ENCODE measurements at places on chromosomes 1 and 21.

DNA sequence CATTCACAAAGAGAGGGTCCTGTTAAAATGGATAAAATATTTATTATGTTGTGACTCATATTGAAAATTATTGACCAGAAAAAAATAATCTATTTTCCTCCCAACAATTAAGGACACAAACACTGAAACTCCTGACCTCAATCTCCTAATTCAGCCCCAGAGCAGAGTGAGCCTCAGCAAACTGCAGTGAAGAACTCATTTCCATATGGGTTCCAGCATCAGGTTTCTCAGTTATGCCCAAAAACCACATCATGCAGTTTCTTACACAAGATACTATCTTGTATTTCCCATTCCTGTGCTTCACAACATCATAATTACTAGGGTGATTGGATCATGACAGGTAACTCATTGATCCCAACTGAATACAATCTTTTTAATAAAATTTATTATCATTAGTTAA, 15.4 kb downstream of the PYHIN1 start:
- DNase-seq: no peak

- DNase-seq: no peak
Observed at GRCh38 chr1:170402476-170403311, 129.3 kb upstream of the GORAB start.

DNA sequence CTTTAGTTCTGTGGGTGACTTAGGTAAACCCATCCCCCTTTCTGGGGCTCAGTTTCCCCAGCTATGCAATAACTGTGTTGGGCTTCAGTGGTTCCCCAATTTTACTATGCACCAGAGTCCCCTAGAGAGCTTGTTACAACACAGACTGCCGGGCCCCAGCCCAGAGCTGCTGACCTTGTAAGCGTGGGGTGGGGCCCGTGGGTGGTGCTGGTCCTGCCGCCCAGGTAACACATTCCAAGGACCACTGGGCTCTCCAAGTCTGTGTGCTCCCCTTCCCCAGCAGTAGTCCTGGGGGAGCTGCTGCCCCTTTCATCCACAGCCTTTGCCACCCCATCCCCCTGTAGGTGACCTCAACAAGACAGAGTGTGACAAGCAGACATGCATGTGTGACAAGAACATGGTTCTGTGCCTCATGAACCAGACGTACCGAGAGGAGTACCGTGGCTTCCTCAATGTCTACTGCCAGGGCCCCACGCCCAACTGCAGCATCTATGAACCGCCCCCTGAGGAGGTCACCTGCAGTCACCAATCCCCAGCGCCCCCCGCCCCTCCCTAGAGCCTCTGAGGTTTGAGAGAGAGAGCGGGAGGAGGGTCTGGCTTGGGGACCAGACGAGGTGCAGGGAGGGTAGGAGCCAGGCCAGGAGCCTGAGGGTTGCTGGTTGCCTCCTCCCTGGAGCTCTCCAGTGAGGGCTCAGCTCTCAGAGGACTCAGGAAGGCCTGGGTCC, 8.9 kb downstream of the PLA2G2F start:
- no peak for DNase-seq

DNA sequence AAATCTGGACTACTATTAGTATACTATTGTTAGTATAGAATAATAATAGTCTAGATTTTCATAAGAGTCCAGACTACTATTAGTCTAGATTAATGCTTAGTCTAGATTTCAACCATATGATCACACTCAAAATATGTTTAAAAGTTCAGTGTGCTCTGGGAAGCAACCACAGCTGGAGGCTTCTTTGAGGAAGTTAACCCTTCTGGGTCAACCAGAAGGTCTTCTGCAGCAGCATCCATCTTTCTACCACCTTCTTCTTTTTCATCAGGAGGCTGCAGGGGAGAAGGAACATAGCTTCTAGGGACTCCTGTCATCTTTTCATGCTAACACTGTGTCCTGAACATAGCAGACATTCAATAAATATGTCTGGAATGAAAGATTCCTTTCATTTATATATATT, 51.2 kb upstream of the DNAJC6 start:
- DNase-seq: no peak

- DNase-seq: no peak
Observed at GRCh38 chr1:14666373-14666772, 67.9 kb downstream of the KAZN start.

DNA sequence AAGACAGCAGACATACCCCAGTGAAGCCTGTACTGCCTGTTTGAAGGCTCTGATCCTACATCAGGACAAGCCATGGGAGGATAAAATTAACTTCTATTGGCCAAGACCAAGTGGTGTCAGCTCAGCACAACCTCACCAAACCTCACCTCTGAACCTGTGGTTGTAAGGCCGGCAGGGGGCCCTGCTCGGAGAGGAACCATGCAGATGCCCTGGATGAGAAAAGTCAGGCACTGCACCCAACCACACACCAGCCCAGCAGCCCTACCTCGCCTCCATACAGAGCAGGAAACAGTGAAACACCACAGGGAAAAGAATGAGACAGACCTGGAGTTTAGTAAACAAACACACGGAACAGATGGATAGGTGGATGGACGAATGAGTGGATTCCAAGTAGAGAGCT, 70.0 kb upstream of the PAX7 start:
- no peak for DNase-seq

GRCh38 chr1:163864207-163864606, 542.5 kb downstream of the NUF2 start:
- no peak for DNase-seq

GRCh38 chr21:33481314-33481943, 1.7 kb upstream of the TMEM50B start:
- DNase-seq: no peak

- DNase-seq: no peak
Observed at GRCh38 chr1:207051191-207051943, at the start of gene YOD1. TSS of gene YOD1 (minus strand) at chr1:207051208. CDS start at chr1:207051030, 178 bp downstream.

- no peak for DNase-seq
Observed at GRCh38 chr1:246506367-246506673, 759 bp downstream of the SMYD3 start.

DNA sequence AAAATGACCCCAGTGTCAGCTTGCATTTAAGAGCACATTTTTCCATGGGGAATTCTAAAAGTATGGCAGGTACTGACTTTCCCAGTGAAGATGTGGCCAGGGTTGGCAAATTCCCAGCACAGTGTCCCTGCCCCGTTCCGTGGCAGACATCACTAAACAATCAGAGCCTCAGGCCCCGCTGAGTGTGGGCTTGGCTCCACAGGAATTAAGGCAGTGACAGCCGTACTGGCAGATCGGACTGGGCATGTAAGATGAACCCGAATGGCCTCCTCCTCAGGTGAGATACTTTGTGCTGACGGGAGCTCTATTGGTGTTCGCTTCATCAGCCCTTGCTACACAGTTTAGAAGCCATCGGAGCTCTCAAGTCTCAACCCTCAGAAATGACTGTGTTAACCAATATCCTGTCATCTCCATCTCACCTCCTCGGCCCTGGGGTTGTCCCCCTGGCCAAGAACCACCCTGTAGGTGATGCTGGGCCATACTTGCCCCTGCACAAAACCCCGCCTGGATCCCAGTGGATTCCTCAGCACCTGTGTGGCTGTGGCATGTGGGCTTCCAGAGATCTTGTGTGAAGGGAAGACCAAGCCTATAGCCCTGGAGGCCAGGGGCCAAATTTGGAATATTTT, 29.0 kb upstream of the ABCG1 start:
- DNase-seq: no peak

- DNase-seq: no peak
Observed at GRCh38 chr1:195897076-195897475, 711.2 kb downstream of the KCNT2 start.

DNA sequence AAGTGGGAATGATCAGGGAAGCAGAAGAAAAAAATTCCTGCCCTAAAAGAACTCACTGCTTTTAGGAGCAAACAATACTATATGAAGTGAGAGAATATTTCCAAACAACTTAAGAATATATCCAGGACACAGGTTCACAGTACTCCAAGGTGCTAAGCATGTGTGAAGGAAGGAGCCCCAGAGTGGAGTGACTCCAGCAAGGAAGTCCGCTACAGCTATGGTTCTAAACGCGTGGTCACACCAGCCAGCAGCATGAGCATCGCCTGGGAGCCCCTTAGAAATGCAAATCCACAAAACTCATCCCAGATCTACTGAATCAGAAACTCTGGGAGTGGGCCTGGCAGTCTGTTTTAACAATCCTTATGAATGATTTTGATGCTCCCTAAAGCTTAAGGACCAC, 36.1 kb downstream of the GADD45A start:
- no peak for DNase-seq

GRCh38 chr1:40044110-40044509, 3.6 kb downstream of the CAP1 start:
- DNase-seq: no peak

DNA sequence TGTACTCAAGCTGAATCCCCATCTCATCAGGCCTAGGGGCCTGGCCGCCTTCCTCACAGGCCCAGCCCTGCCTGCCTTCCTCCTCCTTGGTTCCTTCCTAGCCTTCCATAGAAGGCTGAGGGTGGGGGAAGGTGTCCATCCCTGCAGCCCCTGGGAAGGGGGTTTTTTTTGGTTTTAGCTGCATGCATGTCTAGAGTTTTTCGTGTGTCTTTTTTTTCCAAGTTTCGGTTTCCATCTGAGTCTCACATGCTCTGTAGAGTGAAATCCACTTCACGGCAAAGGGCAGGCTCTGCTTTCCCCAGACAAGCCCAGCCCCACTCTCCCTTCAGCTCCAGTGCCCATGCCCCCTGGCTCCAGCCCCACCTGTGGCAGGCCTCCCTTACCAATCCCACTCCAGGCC, 32.1 kb downstream of the GRHL3 start:
- no peak for DNase-seq

GRCh38 chr1:234018816-234019215, 114.3 kb downstream of the SLC35F3 start:
- no peak for DNase-seq

- no peak for DNase-seq
Observed at GRCh38 chr1:41666981-41667631, 182.6 kb upstream of the EDN2 start.

- DNase-seq: no peak
Observed at GRCh38 chr1:17232759-17233661, 15.9 kb upstream of the PADI3 start.

DNA sequence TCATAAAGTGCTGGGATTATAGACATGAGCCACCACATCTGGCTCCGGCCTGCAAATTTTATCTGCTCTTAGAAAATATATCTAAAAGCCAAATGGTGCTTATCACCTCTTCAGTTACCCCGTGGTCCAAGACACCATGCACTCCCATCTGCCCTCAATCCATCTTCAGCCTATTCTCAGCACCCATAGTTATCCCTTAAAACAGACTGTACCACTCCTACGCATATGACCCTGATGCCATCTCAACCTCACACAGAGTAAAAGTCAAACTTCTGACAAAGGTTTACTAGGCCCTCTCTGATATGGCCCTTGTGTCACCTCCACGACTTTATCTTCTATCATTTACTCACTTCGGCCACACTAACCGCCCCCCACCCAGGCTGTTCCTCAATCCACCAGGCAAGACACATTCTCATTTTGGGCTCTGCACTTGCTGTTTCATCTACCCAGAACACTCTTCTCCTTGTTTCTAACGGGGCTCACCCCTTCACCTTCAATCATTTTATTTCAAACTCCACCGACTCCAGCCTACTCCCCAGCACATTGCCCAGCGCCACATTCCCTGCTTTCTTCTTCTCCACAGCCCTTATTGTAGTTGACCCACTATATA, 33.0 kb downstream of the USP48 start:
- no peak for DNase-seq

DNA sequence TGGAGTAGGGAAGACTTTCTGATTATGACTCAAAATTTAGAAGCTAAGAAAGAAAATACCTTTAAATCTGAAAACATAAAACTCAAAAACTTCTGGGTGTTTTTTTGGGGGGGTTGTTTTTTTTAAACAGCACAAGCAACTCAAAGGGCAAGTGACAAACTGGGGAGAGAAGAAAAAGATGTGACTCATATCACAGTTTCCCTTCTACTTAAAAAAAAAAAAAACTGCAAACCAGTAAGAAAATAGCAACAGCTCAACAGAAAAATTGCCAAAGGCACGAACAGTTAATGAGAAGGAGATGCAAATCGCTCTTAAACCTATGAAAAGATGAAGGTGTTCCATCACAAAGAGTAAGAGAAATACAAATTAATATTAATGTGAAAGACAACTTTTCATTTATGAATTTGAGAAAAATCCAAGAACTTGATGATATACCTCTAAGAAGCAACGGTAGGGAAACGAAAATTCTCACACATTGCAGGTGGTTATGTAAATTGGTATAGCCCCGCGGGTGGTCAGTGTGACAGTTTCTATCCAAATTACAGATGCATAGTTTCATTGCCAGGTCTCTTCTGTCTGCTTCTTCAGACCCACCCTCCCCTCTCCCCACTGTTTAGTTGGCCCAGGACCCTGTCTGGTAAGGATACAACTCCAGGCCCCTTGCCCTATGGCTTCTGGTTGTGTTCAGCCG, 9.0 kb downstream of the IFNAR2 start:
- DNase-seq: no peak

DNA sequence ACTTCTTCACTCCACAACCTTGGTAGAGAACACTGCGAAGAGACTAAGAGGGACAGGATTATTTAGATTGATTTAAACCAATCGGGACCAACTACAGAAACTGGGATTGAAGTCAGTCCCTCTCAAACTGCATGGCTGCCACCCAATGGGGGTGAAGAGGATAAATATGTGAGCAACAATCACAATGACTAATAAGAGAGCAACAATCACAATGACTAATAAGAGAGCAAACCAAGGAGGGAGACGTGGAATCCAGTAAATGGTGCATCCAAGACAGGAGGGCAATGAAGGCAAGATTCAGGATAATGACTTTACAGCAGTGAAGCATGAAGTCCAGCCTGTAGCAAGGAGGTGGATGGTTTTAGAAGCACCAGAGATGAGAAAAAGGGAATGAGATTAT, 322.8 kb downstream of the TTLL7 start:
- no peak for DNase-seq

DNA sequence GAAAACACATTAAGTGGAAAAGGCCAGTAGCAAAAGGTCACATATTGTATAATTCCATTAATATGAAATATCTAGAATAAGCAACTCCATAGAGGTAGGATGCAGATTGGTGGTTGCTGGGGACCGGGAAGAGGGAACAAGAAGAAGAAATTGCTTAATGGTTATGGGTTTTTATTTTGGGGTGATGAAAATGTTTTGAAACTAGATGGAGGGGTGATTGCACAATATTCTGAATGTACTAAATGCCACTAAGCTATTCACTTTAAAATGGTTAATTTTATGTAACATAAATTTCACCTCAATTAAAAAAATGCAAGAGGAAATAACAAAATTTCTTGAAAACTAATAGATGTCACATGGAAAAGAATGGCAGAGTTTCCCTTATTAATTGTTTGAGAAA, 6.7 kb downstream of the KIAA0040 start:
- no peak for DNase-seq

GRCh38 chr1:36725151-36725550, 242.4 kb upstream of the CSF3R start:
- DNase-seq: no peak
